Endothelial cell (in vitro differentiated cells): ENCODE measurements at places on chromosomes 7 and 10. TPM values are rescaled to one million over a fixed set of nuclear protein-coding genes. Genes with fewer than 3 reads are reported as not detected.

DNA sequence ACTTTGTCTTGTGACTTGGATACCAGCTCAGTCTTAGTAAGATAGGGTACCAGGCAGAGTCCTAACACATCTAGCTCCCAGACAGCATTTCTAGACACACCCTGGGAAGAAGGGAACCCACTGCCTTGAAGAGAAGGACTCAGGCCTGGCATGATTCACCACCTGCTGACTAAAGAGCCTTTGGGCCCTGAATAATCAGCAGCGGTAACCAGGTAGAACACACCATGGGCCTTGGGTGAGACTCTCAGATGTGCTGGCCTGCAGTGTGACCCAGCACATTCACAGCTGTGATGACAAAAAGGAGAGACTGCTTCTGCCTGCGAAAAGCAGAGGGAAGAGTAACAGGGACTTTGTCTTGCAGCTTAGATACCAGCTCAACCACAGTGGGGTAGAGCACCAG is 10.4 kb upstream of the TNKS2 start:
- DNase-seq, result no peak

- DNase-seq, result no peak
Observed at GRCh38 chr10:26384600-26384999, 53.5 kb upstream of the APBB1IP start.

- DNase-seq, result no peak
Observed at GRCh38 chr10:78763651-78764395, 304.9 kb upstream of the ZMIZ1 start.

- no peak for DNase-seq
Observed at GRCh38 chr10:75436896-75437295, 5.5 kb downstream of the LRMDA start.

DNA sequence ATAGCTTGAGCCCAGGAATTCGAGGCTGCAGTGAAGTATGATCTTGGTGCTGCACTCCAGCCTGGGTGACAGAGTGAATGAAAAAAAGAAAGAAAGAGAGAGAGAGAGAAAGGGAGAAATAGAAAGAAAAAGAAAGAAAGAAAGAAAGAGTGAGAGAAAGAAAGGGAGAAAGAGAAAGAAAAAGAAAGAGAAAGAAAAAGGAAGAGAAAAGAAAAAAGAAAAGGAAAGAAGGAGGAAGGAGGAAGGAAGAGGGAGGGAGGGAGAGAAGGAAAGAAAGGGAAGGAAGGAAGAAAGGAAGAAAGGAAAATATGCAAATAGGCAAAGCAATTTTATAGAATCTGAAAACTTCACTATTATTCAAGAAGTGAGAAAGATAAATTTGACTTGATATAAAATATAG is 24.5 kb upstream of the JCAD start:
- DNase-seq, result no peak

GRCh38 chr7:4765776-4766490 is 9.5 kb upstream of the AP5Z1 start:
- no peak for DNase-seq

GRCh38 chr10:46528171-46528671 is 28.2 kb downstream of the GPRIN2 start:
- DNase-seq, result no peak

DNA sequence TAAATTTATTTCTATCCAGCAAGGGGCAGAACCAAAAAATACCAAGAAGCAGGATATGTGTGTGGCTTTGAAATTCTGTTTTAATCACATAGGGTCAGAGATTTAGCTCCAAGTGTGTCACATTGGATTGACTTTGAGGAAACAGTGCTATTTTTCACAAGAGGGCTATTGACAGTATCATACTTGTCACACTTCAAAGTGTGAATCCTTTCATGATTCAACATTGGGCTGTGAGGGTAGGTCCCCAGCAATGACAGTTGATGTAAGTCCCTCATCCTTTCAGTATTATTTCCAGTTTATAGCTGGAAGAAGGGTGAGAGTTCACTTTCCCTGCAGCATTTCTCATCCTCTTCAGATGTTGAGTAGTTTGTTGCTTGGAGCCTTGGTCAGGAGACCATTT is 7.4 kb downstream of the CCNY start:
- no peak for DNase-seq

DNA sequence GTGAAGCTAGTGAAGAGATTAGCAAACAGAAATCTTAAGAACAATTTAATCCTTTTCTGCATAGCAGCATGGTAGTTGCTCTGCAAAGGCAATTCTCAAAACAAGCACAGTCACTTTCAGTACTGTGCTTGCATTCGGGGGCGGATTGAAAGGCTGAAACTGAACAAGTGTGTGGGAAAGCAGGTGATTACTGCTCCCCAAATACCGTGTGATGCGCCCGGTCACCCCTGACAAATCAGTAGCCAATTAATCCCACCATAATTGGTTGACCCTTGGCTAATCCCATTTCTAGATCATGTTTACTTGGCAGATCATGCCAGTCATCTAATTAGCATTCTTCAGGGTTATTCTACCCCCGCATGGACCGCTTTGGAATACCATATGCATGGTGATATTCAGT is 76.5 kb upstream of the ADRB1 start:
- DNase-seq, result no peak

GRCh38 chr10:111203615-111204014 is 126.8 kb downstream of the ADRA2A start:
- DNase-seq, result no peak

GRCh38 chr7:141370178-141370577 is 181.0 kb upstream of the AGK start:
- DNase-seq, result no peak

DNA sequence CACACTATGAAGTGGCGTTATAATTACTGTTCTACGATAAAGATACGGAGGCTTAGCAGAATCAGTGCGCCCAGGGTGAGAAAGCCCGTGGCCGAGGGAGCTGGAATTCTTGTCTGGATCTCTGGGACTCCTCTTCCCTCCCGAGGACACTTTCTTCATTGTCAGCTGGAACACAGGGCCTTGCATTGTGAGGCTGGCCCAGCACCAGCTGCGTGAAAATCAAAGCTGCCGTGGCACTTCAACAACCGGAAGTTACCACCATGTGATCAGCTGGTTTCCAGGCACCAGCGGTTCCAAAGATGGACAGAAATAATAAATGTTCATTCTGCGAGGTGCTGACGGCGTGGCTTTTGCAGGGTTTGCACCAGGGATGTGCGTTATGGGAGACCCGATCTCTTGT is 234.0 kb upstream of the PITRM1 start:
- no peak for DNase-seq

DNA sequence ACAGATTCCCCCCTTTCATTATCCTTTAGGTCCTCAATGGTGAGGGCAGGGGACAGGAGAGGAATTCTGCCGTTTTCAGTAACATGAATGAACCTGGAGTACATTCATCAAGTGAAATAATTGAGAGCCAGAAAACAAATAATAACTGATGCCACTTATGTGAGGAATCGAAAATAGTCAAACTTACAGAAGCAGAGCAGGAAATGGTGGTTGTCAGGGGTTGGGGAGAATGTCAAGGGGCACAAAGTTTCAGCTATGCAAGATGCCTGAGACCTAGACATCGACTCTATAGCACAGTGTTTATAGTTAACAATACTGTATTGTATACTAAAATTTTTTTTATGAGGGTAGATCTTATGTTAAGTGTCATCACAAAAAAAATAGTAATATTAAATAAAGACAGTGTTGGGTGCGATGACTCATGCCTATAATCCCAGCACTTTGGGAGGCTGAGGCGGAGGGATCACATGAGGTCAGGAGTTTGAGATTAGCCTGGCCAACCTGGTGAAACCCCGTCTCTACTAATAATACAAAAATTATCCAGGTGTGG is 1219.8 kb downstream of the GATA3 start:
- DNase-seq, result no peak

- DNase-seq, result no peak
Observed at GRCh38 chr10:77800738-77801266, 125.8 kb downstream of the DLG5 start.

DNA sequence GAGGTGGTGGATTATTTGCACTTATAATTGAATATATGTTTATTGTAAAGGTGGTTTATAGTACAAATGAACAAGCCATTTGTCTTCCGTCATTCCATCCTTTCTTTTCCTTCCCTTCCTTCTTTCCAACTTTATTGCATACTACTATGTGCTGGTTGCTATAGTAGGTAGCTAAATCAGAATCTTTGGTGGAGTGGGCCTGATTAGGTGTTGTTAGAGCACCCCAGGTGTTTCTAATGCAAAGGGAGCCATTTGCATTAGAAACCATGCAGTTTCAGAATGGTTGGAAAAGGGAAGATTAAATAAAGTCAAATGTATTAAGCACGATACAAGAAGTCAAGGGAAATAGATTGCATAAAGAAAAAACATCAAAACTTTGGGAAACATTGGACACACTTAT is 88.8 kb upstream of the TRIL start:
- no peak for DNase-seq

GRCh38 chr10:12438919-12439692 is 89.8 kb downstream of the CAMK1D start:
- DNase-seq, result no peak

DNA sequence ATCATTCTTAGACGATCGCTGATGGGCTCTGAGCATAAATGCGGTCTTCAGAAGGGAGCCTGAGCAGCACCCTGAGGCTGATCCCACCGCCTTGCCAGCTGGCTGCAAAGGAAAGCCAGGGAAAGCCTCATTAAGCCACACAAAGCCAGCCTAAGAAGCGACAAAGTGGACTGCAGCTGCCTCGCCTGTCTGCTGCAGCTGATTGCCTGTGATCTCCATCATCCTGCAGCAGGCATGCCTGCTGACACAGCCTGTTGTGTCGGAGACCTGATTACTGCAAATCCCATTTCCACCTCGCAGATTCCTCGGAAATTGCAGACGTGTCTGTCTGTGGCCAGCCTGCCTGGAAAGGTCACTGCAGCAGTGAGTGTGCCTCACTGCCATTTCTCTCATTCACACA is 1087.0 kb upstream of the AUTS2 start:
- no peak for DNase-seq

DNA sequence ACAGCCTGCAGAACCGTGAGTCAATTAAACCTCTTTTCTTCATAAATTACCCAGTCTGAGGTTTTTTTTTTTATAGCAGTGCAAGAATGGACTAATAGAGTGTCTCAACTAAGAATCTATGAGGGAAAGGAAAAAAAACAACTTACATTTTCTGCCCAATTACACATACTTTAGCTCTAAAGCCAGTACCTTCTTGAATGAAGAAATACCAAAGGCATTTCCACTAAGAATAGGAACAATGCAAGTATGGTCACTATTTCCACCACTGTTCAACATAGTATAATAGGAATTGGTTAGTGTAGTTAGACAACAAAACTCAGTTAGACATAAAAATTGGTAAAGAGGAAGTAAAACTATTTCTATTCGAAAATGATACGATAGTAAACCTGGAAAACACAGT is 37.6 kb downstream of the MICU1 start:
- no peak for DNase-seq

DNA sequence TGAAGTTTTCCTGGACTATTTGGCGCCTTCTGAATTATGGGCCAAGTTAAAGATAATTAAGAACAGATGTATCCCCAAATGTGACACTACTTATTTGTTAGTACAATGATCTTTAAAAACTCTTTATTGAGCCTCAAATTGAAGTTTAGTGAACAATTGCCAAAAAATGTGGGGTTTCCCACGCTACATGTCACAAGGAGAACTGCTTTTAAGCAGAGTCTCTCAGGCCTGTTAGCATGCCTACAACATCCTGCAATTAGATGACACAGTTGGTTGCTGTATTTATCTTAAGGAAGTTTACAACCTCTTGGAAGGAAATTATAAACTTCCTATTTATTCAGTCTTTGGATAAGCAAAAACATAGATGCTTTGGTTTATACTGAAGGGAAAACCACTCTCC is 733.0 kb downstream of the TNS3 start:
- no peak for DNase-seq

GRCh38 chr7:101590663-101591435 is 38.2 kb downstream of the MYL10 start:
- DNase-seq, result no peak

- DNase-seq, result no peak
Observed at GRCh38 chr10:90652519-90652918, 205.3 kb downstream of the HTR7 start.

- DNase-seq, result peak; percentile 49
Observed at GRCh38 chr10:73591935-73592699, 975 bp upstream of the USP54 start.

DNA sequence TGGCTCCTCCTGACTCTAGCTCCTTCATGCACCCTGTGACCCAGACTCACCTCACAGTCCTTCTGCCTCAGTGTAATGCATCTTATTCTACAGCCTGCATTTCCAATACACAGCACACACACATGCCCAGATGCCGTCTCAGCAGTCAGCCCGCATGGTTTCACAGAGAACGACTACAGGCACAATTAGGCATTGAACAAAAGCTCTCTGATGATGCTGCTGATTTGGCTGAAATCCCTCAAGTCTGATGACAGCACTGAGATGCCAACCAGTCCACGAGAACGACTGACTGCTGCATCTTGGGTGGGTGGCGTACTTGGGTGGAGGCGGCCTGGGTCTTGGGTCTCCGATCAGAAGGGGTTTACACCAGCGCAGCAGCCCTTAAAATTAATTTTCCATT is 200.4 kb downstream of the TAX1BP1 start:
- DNase-seq, result no peak

DNA sequence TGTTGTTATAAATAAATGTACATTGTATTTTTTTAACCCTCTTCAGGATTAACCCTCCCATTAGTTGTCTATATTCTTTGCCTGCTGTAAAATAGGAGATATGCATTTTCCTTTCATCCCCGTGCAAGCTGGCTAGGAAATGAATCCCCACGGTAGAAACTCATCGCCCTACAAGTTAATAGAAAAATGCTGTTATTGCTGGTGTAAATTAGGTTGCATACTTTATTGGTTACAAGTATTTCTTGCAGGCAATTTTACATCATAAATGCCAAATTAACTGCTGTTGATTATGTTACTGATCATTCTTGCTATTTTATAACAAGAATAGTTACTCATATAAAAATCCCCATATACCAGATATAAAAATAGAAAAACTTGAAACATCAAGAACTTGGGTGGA is 454.2 kb upstream of the KLF6 start:
- DNase-seq, result no peak

DNA sequence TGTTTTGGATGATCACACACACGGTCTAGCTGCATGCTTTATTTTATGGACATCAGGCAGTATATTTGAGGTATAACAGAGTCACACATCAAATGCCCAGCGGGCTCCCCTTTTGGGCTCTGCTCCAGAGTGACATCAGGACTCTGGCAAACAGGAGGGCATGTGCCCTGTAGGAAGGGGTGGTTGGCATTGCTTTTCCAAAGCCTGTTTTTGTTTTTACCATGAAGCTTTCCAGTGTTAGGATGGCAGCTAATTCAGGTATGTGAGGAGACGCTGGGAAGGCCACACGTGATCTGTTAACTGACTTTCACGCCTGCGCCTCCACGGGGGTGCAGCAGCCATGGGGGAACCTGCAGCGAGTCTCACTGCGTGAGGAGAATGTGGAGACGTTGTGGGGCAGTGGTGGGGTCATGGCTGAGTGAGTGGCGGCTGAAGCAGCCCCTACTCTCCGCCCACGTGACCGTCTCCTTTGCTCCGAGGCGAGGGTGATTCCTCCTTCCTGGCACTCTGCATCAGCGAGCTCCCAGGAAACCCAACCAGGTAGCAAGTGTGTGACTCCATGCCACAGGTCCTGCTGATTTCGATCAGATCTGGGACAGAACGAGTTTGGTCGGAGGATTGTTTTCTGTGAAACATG is 117.7 kb downstream of the ANKRD61 start:
- DNase-seq, result no peak

GNGT1 gene
- total RNA-seq, result not detected

KIF11 gene
- total RNA-seq, result 9.4 TPM

TMEM273 gene
- 1.6 TPM for total RNA-seq

ITGB8 gene
- total RNA-seq, result 0.69 TPM

HOXA1 gene
- 3.5 TPM for total RNA-seq

SPDYE11 gene
- total RNA-seq, result 0.13 TPM

PTER gene
- total RNA-seq, result 2.3 TPM

MINPP1 gene
- total RNA-seq, result 39.5 TPM

PLOD3 gene
- total RNA-seq, result 73.0 TPM

NUTM2E gene
- 0.46 TPM for total RNA-seq

MYL10 gene
- total RNA-seq, result not detected
